Thoracic aorta (tissue), 2 donors: ENCODE measurements at places on chromosomes 3 and 15. TPM values are rescaled to one million over a fixed set of nuclear protein-coding genes. Genes with fewer than 3 reads are reported as not detected.

GRCh38 chr15:65101411-65101890 is 13.5 kb downstream of the UBAP1L start:
- no peak for DNase-seq
- peaks cover 30% of the 10 kb centered on the region for H3K36me3 ChIP-seq
- no peak overlapping the region for H3K27ac ChIP-seq
- no peaks in the 10 kb centered on the region for H3K4me1 ChIP-seq
- no peak overlapping the region for H3K4me3 ChIP-seq

DNA sequence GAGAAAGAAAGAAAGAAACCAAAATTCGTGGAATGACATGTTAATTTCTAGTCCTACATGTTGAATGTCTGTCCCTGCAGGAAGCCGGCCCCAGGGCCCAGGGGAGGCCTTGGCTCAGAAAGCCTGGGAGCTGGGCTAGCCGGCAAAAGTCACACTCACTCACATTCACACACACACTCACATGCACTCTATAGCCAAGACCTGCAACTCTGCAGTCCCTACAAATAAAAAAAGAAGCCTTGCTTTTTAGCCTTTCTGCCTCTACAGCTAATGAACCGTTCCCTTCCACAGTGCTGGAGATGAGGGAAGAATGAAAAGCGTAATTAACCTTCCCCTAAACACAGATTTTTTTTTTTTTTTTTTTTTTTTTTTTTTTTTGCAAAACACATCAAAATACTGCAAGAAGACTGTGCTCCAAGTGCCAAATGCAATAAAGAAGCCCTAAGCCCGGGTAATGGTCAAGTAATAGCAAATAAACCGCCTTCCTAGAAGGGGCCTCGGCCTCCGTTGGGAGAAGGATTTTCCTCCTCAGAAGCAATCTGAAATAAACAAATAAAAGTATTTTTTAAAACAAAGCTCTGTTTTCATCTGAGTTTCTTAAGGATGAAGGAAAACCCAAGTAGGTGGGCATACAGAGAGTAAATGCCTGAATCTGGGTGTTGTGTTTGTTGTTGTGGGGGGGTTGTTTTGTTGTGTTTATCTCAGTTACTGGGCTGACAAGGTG is 4.3 kb downstream of the MECOM start:
- H3K27ac ChIP-seq: peak overlapping the region; percentile 94
- H3K4me3 ChIP-seq: peak overlapping the region; percentile 80
- no peaks in the 10 kb centered on the region for H3K27me3 ChIP-seq
- DNase-seq: no peak
- H3K36me3 ChIP-seq: no peaks in the 10 kb centered on the region
- peaks cover 6% of the 10 kb centered on the region for H3K4me1 ChIP-seq

DNA sequence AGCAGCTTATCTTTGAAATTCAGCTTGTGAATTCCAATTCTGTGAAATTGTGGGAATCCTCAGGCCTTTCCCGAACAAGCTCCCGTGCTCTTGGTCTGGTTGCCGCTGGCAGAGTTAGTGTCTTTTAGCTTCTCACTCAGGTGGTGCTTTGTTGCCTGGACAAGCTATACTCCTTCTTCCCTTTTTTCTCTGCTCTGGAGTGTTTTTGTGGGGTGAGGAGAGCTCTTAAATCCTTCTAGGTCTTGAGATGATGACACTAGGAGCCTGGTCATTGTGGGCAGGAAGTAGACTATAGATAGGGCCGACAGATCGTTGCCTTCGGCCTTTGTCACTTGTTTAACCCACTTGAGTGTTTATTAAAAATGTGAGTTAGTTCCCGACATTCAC is 93.8 kb downstream of the SLCO3A1 start:
- no peaks in the 10 kb centered on the region for H3K27me3 ChIP-seq
- H3K4me1 ChIP-seq: peaks cover 50% of the 10 kb centered on the region
- no peak overlapping the region for H3K27ac ChIP-seq
- DNase-seq: no peak
- no peaks in the 10 kb centered on the region for H3K36me3 ChIP-seq

DNA sequence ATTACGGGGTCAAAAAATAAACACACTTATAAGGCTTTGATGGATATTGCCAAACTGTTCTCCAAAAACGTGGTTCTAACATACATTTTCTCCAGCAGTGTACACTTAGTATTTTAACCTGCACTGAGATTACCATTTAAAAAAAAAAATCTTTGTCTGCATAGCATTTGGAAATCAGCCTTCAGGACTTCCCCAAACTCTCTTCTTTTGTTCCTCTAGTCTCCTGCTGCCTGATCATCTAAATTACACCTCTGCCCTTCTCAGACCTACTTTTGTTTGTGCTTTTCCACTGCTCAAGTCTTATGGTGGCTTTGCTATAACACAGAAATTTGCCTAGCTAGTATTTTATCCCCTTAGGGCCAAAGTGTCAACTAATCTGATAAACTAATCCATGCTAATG is 3.8 kb downstream of the NCEH1 start:
- no peaks in the 10 kb centered on the region for H3K36me3 ChIP-seq
- no peak for DNase-seq
- H3K4me1 ChIP-seq: peaks cover 18% of the 10 kb centered on the region
- H3K4me3 ChIP-seq: no peak overlapping the region

The GRK7 gene
- total RNA-seq: not detected

DNA sequence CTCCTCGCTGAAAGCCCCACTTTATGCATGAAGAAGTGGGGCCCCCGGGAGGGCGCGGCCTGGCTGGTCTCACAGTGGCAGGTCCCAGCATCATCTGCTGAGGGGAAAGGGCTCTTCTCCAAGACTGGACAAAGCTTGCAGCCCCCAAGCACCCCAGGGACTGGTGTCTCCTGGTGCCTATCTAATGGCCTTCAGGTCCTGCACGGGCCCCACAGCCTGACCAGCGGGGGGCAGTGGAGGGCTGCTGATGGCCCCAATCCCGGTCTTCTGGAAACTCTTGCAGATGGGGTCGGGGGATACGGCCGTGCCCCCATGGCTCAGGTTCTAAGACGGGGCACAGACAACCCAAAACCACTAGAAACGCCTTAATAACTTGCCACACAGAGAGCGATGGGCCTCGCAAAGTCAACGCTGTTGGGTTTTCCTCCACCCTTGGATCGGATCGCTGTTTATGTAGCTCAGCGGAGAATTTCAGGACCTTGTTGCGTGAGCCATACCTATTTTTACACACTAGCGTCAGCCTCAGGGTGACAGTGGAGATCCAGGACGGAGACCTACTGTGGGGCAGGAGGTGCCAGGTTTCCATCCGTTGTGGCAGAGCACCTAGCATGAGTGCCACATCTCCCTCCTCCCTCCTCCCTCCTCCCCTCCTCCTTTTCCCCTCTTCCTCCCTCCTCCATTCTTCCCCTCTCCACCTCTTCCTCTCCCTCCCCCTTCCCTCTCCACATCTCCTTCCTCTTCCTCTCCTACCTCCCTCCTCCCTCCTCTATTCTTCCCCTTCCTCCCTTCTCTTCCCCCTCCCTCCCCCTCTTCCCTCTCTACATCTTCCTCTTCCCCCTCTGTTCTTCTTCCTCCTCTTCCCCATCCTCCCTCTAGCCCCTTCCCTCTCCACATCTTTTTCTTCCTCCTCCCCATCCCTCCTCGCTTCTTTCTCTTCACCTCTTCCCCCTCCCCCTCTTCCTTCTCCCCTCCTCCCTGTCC is 79.3 kb upstream of the ALDH1L1 start:
- peak; percentile 45 for DNase-seq
- peaks cover 29% of the 10 kb centered on the region for H3K4me1 ChIP-seq
- no peaks in the 10 kb centered on the region for H3K36me3 ChIP-seq
- no peaks in the 10 kb centered on the region for H3K27me3 ChIP-seq
- H3K27ac ChIP-seq: peak overlapping the region; percentile 83
- peak overlapping the region; percentile 64 for H3K4me3 ChIP-seq

GRCh38 chr15:101561584-101561906 is 72.0 kb upstream of the PCSK6 start:
- H3K4me1 ChIP-seq: no peaks in the 10 kb centered on the region
- no peaks in the 10 kb centered on the region for H3K36me3 ChIP-seq
- no peak overlapping the region for H3K4me3 ChIP-seq
- no peak for DNase-seq
- H3K27me3 ChIP-seq: no peaks in the 10 kb centered on the region

The PDIA5 gene
- total RNA-seq: 33.2 TPM

- DNase-seq: no peak
- H3K4me3 ChIP-seq: peak overlapping the region; percentile 84
- no peaks in the 10 kb centered on the region for H3K27me3 ChIP-seq
Observed at GRCh38 chr3:169966951-169967915, 626 bp downstream of the SEC62 start.

- peaks cover 11% of the 10 kb centered on the region for H3K36me3 ChIP-seq
- H3K4me1 ChIP-seq: peaks cover 15% of the 10 kb centered on the region
- peak overlapping the region; percentile 67 for H3K27ac ChIP-seq
- no peak for DNase-seq
- no peaks in the 10 kb centered on the region for H3K27me3 ChIP-seq
Observed at GRCh38 chr3:114080201-114080600, 23.7 kb downstream of the QTRT2 start.

GRCh38 chr3:178420033-178420432 is 116.2 kb upstream of the KCNMB2 start:
- no peak overlapping the region for H3K27ac ChIP-seq
- H3K4me1 ChIP-seq: no peaks in the 10 kb centered on the region
- no peaks in the 10 kb centered on the region for H3K36me3 ChIP-seq
- DNase-seq: no peak

The CYP1A2 gene
- not detected for total RNA-seq

GRCh38 chr3:178205740-178206139 is 330.5 kb upstream of the KCNMB2 start:
- H3K4me3 ChIP-seq: no peak overlapping the region
- H3K36me3 ChIP-seq: no peaks in the 10 kb centered on the region
- no peak overlapping the region for H3K27ac ChIP-seq
- H3K4me1 ChIP-seq: no peaks in the 10 kb centered on the region
- no peak for DNase-seq
- H3K27me3 ChIP-seq: no peaks in the 10 kb centered on the region

The CHRNA7 gene
- total RNA-seq: 1.9 TPM

DNA sequence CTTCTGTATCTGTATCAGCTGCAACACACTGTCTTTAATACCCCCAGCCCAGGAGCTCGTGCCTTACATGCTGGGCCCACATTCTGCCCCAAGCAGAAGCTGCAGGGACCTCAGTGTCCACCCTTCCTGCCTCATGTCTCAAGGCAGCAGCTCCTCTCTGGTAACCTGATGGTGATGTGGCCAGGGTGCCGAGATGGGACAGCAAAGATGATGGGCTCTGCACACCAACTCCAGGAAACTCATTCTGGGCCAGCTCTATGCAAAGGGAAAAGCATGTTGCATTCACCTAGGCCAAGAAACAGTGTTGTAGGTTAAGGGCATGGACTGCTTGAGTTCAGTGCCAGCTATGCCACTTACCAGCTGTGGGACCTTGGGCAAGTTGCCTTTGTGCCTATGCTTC is 79.5 kb upstream of the PRR23C start:
- no peak overlapping the region for H3K4me3 ChIP-seq
- H3K27ac ChIP-seq: no peak overlapping the region
- DNase-seq: no peak
- no peaks in the 10 kb centered on the region for H3K27me3 ChIP-seq

- no peaks in the 10 kb centered on the region for H3K4me1 ChIP-seq
- H3K36me3 ChIP-seq: no peaks in the 10 kb centered on the region
- no peak for DNase-seq
- H3K27me3 ChIP-seq: no peaks in the 10 kb centered on the region
- H3K4me3 ChIP-seq: no peak overlapping the region
Observed at GRCh38 chr3:120683671-120684301, 1.7 kb upstream of the HGD start.

The SLC15A2 gene
- total RNA-seq: 4.7 TPM
